ENCODE measurements at places on chromosomes 3 and 15. TPM values are rescaled to one million over a fixed set of nuclear protein-coding genes. Genes with fewer than 3 reads are reported as not detected.

- DNase-seq, result no peak
- peaks cover 8% of the 10 kb centered on the region for H3K4me1 ChIP-seq
- H3K27ac ChIP-seq, result no peak overlapping the region
- no peaks in the 10 kb centered on the region for H3K36me3 ChIP-seq
- peaks cover 28% of the 10 kb centered on the region for H3K27me3 ChIP-seq
- H3K4me3 ChIP-seq, result no peak overlapping the region
Observed at GRCh38 chr3:139940622-139941021, 5.6 kb downstream of the CLSTN2 start.

GRCh38 chr3:69370901-69371301 is 15.0 kb downstream of the FRMD4B start:
- peaks cover 36% of the 10 kb centered on the region for H3K4me1 ChIP-seq
- peak overlapping the region; percentile 68 for H3K27ac ChIP-seq
- no peaks in the 10 kb centered on the region for H3K36me3 ChIP-seq
- no peak for DNase-seq
- peak overlapping the region; percentile 33 for H3K4me3 ChIP-seq

GRCh38 chr15:73934281-73934680 is 8.0 kb downstream of the LOXL1 start:
- no peak overlapping the region for H3K4me3 ChIP-seq
- peak; percentile 32 for DNase-seq
- no peak overlapping the region for H3K27ac ChIP-seq
- peaks cover 28% of the 10 kb centered on the region for H3K4me1 ChIP-seq
- no peaks in the 10 kb centered on the region for H3K27me3 ChIP-seq
- no peaks in the 10 kb centered on the region for H3K36me3 ChIP-seq

Gene PDE12
- total RNA-seq, result 17.5 TPM

DNA sequence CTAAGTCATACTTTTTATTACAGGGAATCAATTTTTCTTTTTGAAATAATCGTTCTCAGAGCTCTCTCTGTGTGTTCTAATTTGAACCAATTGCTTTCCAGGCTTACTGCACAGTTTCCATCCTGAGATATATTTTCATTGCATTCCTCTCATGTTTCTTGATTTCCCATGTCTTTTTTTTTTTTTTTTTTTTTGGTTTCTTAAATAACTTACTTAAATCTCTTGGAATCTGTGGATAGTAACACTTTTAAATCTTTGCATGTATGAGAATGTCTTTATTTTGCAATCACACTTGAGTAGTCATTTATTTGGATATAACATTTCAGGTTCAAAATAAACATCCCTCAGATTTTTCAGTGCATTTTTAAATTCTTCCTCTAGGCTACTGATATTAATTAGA is 14.5 kb upstream of the ABTB1 start:
- H3K4me1 ChIP-seq, result no peaks in the 10 kb centered on the region
- no peak overlapping the region for H3K27ac ChIP-seq
- H3K27me3 ChIP-seq, result no peaks in the 10 kb centered on the region

- H3K4me1 ChIP-seq, result no peaks in the 10 kb centered on the region
- DNase-seq, result no peak
- no peak overlapping the region for H3K4me3 ChIP-seq
- H3K27me3 ChIP-seq, result no peaks in the 10 kb centered on the region
Observed at GRCh38 chr15:87518957-87519356, 737.6 kb downstream of the NTRK3 start.
